ENCODE measurements at places on chromosomes 2 and 18.

GRCh38 chr2:122863532-122863931 lies 1108.1 kb downstream of the TSN start:
- no peak for DNase-seq

DNA sequence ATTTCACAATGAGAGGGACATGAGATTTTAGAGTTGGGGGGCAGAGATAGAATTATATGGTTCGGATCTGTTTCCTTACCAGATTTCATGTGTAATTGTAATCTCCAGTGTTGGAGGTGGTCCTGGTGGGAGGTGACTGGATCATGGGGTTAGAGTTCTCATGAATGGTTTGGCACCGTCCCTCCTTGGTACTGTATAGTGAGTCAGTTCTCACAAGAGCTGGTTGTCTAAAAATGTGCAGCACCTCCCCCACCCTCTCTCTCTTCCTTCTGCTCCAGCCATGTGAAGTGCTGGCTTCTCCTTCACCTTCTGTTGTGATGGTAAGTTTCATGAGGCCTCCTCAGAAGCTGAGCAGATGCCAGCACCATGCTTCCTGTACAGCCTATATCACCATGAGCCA lies 138.1 kb downstream of the SCG2 start:
- no peak for DNase-seq

DNA sequence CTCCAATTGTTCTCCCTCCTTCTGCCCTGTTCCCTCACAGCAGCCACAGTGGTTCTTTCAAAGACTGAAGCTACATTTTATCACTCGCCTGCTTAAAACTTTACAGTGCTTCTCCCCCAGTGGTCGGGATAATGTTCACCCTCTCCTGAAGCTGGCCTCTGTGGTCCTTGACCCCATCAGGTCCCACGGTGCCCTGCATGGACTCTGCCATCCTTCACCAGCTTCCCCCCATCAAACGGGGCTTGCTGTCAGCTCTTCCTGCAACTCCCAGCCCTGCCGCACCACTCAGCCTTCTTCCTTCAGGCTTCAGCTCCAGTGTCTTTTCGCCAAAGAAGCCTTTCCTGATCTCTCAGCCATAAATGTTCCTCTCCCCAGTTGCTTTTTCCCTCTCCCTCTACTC lies 118.1 kb downstream of the NEDD4L start:
- no peak for DNase-seq

- no peak for DNase-seq
Measured at GRCh38 chr2:153373510-153374279, 104.9 kb downstream of the RPRM start.

DNA sequence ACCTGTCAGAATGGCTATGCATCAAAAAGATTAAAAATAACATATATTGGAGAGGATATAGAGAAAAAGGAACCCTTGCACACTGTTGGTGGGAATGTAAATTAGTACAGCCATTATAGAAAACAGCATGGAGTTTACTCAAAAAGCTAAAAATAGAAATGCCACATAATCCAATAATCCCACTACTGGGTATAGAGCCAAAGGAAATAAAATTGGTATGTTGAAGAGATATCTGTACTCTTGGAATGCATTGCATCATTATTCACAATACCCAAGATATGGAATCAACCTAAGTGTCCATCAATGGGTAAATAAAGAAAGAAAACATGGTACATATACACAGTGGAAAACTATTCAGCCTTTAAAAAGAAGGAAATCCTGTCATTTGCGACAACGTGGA lies 77.2 kb downstream of the C1D start:
- no peak for DNase-seq

Measured in dermis microvascular lymphatic vessel endothelial cell (primary cell).